Endothelial cell of umbilical vein (primary cell): ENCODE measurements at places on chromosomes 13 and 19. TPM values are rescaled to one million over a fixed set of nuclear protein-coding genes. Genes with fewer than 3 reads are reported as not detected.

DNA sequence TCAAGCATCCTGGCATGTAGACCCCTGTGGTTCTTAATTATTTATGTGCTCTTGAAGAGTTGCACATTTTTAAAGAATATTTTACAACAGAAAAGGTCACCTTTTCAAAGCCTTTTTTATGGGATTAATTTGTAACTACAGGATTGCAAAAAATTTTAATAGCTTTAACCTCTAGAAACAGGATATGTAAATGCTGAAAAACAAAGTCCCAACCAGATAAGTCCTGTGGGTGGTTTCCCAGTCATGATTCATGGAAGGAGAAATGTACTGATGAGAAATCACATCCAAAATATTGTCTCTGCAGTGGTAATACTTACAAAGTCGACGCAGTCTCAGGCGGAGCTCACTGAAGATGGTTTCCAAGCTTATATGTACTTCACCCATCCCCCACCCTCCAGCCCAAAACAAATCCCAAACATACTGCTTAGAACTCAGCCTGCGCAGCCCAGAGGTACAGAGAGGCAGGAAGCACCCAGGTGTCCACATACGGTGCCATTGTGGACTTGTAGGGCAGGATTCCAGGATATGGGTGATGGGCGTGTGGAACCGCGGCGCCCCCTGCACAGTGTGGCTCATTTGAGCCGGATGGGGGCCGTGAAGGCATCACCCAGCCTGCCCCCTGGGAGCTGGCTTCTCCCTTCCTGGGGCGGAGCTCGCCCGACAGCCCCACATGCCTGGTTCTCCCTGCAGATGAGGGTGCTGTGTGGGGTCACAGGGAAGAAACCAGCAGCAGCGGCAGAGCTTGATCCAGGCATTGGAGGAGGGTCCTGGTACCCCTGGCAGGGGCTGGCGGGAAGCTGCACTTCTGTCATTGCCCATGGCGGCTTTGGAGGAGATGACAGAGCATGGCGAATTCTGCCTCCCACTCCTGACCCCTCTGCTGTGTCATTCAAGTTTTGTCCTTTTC lies 101.2 kb downstream of the ATP11A start:
- DNase-seq: no peak

Gene KXD1
- 186 and 236 TPM in 2 replicates for polyA plus RNA-seq

- DNase-seq: no peak
These were observed 25.6 kb downstream of the DHRS12 start for GRCh38 chr13:51778392-51778791.

DNA sequence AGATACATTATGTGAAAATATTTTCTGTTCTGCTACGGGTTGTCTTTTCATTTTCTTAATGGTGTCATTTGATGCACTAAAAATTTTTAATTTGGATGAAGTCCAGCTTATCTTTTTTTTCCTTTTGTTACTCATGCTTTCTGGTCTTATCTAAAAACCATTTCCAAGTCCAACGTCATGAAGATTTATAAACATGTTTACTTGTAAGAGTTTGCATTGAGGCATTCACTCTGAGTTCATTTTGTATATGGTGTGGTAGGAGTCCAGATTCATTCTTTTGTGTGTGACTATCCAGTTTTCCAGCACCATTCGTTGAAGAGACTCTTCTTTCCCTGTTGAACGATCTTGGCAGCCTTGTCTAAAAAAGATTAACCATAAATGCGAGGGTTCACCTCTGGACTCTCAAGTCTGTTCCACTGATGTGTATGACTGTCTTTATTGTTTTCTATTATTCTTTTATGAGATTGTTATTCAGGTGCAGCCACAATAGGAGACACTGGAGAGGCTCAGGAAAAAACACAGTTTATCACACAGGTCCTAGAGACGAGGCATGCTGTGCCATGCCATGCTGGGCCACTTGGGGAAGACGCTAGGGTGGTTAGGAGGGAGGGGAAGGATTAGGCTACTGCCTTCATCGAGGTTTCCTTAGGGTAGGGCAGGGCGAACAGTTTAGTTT lies 35.0 kb downstream of the NAA16 start:
- DNase-seq: peak; percentile 92

DNA sequence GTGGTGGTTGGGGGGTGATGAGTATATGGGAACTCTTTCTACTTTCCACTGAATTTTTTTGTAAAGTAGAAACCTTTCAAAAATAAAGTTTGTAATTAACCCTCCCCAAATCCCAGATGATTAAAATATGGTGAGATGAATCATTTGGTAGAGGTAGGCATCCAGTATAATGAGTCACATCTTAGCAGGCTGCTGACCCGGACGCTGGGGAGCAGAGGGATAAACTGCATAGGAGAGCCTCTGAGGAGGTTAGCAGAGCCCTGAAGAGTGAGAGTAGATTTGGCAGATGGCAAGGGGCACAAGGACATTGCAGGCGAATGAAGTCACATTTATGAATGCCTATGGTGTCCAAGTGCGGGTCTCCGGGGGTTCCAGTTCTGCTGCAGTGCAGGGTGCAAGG lies 293.8 kb downstream of the FGF9 start:
- DNase-seq: no peak

DNA sequence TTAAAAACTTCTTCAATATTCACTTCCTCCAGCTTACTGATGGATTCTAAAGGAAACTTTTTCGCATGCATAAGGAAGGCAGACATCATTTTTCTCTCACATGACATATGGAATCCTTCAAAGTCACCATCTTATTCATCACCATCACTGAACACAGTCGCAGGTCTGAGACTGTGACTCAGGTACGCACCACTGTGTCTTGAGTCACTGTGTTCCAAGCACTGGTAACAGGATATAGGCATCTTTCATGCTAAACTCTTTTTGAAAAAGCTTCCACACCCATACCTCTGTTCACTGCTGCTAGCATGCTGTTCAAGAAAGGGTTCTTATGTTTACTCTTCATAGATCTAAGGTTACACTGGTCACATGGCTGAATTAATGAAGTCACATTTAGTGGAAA lies 67.0 kb upstream of the SIAH3 start:
- no peak for DNase-seq

- no peak for DNase-seq
These were observed 1757.8 kb downstream of the PCDH9 start for GRCh38 chr13:65472336-65472735.

Gene CACTIN
- polyA plus RNA-seq: 29.7 and 31.8 TPM in 2 replicates

Gene C5AR1
- polyA plus RNA-seq: 0.11 and 0.16 TPM in 2 replicates
